ENCODE measurements at places on chromosomes 7 and 10.

- DNase-seq = no peak
Observed at GRCh38 chr7:66950311-66950710, 29.3 kb downstream of the TMEM248 start.

GRCh38 chr7:17086403-17086802, 204.6 kb upstream of the AGR3 start:
- DNase-seq = no peak

- DNase-seq = no peak
Observed at GRCh38 chr10:112546474-112546873, 99.5 kb downstream of the VTI1A start.

GRCh38 chr7:84908196-84908793, 278.6 kb downstream of the SEMA3D start:
- no peak for DNase-seq

DNA sequence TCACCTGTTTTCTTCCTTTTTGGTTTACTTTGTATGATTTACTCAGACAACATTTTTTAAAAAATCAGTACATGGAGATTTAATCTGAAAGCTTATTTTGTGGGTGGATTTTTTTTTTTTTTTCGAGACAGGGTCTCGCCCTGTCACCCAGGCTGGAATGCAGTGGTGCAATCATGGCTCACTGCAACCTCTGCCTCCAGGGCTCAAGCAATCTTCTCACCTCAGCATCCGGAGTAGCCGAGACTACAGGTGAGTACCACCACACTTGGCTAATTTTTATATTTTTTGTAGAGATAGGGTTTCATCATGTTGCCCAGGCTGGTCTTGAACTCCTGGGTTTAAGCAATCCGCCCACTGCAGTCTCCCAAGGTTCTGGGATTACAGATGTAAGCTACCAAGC, 2.5 kb downstream of the GSTO1 start:
- DNase-seq = no peak

DNA sequence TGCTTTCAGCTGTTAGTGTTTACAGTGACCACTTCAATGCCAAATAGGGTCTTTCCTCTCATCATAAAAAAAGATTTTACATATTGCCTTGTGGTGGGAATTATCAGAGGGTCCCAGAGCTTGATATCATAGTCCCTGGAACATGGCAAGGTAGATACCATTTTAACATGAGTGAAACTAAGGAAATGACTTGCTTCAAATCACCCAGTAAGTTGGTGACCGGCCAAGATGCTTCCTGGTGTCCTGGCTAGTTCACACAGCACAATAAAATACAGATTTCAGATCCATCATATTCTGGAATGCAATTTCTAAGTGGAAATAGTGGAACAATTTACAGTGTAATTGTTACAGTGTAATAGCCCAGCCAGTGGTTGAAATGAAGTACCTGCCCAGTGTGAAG, 36.6 kb downstream of the CNNM1 start:
- no peak for DNase-seq

DNA sequence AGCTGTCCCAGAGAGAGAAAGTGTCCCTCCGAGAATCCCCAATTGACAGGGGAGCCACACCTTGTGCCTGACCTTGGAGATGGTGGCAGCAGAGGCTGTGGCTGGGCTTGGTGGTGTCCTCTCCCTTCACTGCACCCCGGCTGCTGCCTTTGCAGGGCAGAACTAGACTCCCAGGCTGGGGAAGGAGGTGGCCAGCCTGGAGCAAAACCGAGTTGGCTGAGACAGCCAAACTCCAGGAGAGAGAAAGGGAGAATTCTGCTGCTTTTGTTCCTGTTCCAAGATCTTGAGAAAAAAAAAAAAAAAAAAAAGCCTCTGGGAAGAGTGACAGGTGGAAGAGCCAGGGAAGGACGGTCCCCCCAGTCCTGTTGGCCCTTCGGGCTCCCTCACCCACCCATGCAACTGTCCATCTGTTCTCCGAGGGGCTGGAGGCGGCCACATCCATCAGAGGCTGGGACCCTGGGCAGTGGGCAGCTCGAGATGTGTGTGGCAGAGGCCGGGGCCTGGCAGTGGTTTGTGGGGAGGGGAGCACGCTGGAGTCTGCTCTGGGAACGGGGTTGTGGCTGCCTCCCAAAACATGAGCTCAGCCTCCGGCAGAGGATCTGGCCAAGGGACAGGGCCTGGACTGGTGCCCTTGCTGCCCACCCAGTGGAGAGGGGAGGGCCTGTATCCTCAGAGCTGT, 35.5 kb downstream of the CLIP2 start:
- DNase-seq = no peak

DNA sequence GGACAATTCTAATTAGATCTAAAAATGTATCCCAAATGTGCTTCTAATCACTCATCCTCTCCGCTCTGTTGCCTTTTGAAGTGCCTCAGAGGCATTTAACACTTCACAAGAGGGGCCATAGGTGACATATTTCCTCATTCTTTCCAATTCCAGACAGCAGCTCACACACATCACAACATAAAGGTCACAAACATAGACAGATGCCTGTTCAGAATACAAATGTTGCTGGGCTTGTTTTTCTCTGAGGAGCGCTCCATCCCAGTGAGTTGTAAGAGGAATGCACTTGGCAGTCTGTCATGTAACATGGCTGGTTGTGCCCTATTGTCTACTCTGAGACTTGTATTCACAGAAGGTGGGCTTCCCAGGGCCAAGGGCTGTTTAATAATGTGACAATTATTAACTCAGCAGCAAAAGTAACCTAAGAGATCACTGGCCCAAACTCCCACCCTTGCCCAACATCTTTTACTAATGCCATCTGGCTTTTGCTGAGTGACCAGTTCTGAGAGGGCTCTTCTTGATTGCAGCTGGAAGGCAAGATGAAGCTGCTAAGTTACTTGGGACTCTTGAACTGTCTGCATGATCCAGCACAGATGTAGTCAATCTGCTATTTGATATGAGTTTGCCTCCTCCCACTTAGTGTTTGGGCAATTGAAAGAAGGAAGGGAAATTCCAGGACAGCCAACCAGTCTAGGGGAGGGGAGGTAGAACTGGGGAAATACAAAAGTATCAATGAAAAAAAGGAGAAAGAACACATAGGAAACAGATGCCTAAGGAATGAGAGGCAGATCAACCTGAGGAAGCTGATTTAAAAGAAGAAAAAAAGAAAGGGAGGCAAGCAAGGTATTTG, 13.6 kb downstream of the PON2 start:
- DNase-seq = no peak

- DNase-seq = no peak
Observed at GRCh38 chr10:35487336-35488034, 117.7 kb upstream of the GJD4 start.

DNA sequence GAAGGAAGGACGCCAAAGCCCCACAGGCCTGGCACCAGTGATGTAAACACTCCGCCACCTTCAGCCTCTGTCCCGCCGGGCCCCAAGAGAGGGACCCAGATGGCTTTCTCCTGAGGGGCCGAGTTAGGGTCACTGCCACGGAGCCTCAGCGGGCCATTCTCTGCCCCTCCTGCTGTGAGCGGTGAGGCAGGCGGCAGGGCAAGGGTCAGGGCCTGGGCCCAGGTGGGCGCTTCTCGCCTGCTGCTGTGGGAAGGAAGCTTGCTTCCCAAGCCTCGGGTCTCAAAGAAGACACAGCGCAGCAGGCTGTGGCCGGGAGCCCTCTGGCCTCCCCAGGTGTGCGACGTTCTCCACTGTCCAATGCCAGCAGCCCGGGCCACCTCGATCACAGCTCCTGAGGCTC, 84.8 kb downstream of the PROSER2 start:
- DNase-seq = no peak

DNA sequence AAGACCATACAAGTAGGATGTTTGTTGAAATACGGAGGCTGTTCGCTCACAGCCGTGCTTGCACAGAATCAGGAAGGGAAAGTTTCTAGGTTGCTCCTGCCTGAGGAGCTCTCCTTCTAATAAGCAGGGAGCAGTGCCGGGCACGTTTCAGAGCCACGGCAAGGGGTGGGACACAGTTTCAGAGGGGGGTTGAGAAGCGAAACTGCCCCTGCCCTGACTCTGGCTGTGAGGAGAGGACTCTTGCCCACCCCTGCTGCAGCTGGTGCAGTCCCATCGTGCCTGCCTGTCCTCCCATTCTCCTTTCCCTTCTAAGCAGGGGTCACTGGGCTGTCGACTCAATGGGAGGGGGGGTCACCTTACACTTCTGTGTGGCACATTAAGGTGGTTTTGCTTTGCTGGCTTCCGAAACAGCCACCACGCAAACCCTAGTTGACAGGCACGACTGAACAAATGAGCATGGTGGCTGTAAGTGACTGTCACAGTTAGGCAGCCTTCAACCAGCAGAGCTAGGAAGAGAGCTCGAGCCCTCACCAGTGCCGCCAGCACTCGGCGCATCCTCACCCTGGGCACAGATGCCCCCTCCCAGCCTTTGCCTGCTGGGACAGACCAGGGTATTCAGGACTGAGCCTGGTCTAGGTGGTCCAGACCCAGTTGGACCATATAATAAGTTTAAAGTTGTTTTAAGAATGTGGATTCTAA, 37.5 kb downstream of the ZNF467 start:
- no peak for DNase-seq
